ENCODE measurements at places on chromosomes 2 and 18. TPM values are rescaled to one million over a fixed set of nuclear protein-coding genes. Genes with fewer than 3 reads are reported as not detected.

DSG2 gene
- 4.3 TPM for total RNA-seq

GATA6 gene
- total RNA-seq: 41.5 TPM

SH3BP4 gene
- total RNA-seq: 27.6 TPM

KIF1A gene
- 0.72 TPM for total RNA-seq

MAL gene
- 1.9 TPM for total RNA-seq

DNA sequence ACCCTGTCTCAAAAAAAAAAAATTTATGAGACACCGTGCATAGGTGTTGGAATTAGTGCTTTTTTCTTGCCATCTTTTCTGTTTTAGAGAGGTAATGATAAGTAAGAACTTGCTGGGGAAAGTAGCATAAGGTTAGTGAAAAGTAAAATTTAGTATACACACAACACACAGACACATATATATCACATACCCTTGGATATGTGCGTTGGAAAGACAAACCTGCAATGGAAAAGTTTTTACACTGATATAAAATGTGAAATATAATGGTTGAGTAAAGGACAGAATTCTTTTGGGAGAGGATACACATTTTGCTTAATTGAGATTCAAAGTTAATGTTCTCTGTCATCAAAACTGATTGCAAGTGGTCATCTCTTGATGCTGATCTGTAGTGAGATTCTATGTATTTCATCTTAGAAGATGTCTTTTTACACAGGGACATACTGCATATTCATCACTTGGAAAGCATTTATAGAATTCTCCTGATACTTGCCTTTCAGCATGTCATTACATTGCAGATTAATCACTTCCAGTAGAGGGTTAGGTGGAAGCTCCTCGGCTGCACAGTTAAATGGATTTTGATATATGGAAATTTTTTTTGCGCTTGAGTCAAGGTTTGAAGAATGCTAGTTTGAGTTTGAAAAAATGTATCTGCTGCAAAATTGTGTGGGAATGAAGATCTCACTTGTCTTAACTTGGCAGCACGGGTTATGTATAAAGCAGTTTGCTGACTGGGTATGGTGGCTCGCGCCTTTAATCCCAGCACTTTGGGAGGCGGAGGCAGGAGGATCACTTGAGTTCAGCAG lies 13.5 kb downstream of the PPP1CB start:
- no peak overlapping the region for H3K27ac ChIP-seq
- H3K4me1 ChIP-seq: peaks cover 8% of the 10 kb centered on the region
- no peak for DNase-seq
- peaks cover 2% of the 10 kb centered on the region for H3K36me3 ChIP-seq
- no peak overlapping the region for H3K4me3 ChIP-seq
- H3K27me3 ChIP-seq: no peaks in the 10 kb centered on the region

Data from aorta (tissue), 5 donors.